ENCODE measurements at places on chromosomes 5 and 9.

GRCh38 chr5:89399548-89399947, 516.6 kb upstream of the MEF2C start:
- no peak for DNase-seq

- peak; percentile 6 for DNase-seq
These were observed 70.4 kb upstream of the FBXW11 start for GRCh38 chr5:172076761-172077244.

DNA sequence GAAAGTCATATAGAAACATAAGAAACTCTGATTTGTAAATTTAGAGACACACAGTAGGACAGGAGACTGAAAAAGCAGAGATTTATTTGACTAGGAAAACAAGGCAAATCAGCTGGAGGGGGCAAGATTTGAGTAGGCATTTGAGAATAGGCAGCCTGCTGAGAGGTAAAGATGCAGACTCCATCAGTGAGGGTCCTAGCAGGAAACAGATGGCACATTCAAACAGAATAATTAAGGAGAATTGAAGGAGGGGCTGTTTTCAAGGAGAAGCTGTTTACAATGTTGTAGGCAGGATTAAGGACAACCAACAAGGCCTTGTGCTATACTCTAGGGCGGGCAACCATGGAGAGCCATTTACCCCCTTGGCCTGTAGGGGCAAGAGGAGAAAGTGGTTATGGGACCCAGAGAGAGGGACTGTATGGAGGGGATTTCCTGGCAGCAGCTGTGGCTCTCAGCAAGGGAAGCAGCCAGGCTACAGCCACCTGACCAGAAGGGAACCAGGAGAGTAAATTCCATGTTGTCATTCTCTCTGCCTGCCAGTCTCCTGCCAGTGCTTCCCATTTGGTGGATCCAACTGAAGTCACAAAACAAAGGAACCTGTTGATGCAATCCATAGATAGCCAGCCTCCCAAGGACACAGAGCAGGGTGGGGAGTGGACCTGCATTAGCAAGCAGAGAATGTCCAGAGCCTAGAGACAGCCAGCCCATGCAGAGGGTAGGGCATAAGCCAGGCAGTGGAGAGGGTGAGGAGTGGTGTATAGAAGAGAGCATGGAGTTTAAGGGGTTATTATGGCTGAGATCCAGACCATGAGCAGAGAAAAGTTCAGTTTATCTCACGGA, 38.2 kb downstream of the PAPPA start:
- no peak for DNase-seq

- DNase-seq: no peak
These were observed 160.1 kb upstream of the DAP start for GRCh38 chr5:10921160-10921559.

- DNase-seq: no peak
These were observed at the start of gene ATP10B for GRCh38 chr5:160852049-160852448. Gene ATP10B, minus strand, starts transcription at chr5:160852211. Its CDS starts 164,137 bp downstream, at chr5:160688074.

DNA sequence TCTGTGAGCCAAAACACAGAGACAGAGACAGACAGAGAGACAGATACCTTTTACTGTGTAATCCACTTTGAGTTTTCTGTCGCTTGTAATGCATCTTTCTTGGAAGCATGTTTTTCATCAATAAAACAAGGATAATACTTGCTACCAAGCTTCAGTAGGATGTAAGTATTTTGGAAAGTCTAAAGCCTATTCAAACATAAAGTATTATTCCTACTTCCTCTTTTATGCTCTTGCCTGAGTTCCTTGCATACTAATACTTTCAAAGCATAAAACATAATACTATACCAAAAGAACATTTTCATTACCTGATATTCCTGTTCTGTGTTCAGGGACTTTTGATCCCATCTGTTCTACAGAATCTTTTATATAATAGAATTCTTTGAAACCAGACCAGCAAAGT, 64.5 kb upstream of the SLC30A5 start:
- DNase-seq: peak; percentile 39

DNA sequence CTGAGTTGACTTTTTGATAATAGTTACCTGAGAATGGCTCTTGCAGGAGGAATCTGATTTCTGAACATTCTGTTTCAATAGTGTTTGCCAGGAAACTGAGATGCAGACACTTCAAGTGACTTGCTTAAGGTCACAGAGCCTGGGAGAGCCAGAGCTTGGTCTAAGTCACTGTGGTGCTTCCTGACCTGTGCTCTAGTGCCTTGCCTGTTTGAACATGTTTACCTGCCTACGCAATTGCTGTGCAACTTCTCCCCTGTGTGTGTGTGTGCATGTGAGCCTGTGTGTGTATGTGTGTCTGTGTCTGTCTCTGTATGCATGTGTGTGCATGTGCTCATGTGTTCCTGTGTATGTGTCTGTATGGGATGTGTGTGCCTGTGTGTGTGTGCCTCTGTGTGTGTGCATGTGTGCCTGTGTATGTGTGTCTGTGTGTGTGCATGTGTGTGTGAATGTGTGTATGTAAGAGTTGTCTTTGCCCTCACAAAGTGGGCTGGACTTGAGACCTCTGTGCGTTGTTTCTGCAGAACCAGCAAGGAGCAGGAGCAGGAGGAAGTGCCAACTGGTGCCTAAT, 185.8 kb downstream of the GADD45G start:
- DNase-seq: no peak

- no peak for DNase-seq
These were observed 277.4 kb downstream of the FANCC start for GRCh38 chr9:95040106-95040505.

DNA sequence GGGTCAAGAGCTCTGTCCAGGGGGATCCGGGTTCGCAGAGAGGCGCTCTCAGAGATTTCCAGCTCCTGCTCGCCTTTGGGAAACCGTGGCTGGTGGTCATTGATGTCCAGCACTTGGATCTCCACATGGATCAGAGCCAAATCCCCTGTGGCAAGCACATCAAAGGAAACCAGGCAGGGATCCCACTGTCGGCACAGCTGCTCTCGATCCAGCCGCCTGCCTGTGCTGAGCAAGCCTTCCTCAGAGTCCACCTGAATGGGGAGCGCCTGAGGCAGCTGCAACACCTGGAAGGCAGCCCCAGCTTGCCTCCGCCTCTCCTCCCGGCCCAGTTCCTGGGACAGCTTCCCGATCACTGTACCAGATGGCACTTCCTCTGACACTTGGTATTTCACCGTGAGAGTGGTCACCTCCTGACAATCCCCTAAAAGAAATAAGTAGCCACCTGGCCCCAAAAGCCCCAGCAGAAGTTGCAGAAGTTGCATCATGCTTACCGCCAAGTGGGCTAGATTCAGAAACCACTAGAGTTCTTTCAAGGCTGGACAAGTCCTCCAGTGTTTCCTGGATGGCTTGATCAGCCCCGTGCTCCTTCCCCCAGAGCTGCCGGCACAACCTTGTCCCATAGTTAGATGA, 520 bp downstream of the PCDH12 start:
- DNase-seq: peak; percentile 67

DNA sequence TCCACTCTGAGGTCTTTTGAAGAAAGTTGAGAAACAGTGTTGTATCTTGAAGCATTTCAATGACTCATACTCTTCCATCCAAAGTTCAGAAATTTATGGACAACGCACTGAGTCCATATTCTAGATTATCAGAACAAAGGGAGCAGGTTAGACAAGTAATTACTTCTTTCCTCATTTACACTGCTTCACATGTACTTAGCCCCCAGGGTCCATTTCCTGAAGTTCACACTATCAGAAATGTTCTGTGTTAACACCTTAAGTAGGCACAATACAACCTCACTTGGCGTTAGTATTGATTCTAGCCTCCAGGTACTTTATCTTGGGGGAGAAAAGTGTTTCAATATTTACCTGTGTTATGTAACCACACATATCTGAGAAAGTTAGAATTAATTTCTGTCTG, 487.9 kb upstream of the DMAC1 start:
- no peak for DNase-seq

GRCh38 chr9:129869585-129870501, 34.6 kb downstream of the USP20 start:
- no peak for DNase-seq

DNA sequence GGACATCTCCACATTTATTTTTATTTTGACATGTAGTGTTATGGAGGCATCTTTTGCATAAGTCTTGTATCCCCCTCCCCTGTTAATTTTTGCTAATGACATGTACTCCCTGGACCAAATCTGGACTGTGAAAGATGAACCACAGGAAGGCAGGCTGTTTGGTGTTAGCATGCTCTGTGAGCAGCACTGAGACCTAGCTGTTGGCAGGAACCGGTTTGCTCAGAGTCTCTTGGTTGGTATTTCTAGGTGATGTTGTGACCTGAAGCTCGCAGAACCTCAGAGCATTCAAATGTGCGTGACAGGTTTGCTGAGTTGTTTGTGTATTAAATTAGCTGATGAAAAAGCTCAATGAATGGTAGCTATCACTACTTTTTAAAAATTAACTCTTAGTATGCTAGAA, 53.6 kb upstream of the PHF2 start:
- DNase-seq: no peak

DNA sequence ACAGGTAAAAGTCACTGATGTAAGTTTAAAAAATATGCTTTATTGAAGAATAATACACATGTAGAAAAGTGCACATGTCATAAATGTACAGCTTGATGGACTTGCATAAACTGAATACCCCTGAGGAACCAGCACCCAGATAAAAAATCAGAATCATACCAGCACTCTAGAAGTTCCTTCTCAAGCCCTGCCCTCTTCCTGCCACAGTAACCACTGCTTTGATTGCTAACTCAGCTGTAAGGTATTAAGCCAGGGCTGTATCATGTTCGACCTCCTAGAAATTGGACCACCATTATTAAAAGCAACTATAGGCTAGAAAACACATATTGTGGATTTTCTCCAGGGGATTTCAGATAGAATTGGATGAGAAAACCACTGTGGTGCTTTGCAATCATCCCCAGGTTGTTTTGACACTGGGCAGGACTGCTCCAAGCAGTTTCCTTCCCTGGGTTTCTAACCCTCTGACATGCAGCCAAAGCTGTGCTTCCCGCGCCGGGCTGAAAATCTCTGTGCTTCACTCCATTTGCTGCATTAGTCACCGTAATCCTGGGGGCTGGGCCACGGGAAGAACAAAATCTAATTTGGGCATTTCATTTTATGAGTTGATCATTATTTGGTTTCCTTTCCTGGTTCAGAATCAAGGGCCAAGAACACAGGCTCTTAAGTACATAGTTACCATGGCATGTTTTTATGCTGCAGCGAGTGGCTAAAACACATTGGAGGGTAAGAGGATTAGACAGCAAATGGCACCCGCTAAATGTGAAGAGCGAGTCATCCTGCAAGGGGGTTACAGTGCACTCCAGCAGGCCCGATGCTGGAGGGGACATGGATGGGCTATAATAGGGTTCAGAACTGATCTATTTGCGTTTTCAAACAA, 139.4 kb upstream of the IL12B start:
- DNase-seq: peak; percentile 4

DNA sequence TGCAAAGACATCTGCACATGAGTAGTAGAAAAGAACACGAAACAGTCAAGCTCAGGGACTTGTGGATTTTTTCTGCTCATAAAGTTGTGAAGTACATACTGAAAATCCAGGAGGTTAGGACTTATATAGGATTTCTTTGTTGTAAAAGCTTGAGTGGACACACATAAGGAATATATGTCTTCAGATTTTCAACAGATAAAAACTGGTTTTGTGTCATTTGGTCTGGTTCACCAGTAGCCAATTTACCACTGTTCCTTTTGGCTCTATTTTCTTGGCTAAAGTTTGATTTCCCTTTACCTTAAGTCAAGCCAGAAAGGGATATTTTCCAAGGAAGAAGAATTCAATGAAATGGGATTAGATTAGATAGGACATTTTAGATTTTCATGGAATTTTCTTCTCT, 204.3 kb downstream of the NR3C1 start:
- no peak for DNase-seq

GRCh38 chr5:143064218-143064641, 294.1 kb downstream of the ARHGAP26 start:
- peak; percentile 43 for DNase-seq

GRCh38 chr5:53603009-53603687, 42.7 kb downstream of the NDUFS4 start:
- DNase-seq: no peak

DNA sequence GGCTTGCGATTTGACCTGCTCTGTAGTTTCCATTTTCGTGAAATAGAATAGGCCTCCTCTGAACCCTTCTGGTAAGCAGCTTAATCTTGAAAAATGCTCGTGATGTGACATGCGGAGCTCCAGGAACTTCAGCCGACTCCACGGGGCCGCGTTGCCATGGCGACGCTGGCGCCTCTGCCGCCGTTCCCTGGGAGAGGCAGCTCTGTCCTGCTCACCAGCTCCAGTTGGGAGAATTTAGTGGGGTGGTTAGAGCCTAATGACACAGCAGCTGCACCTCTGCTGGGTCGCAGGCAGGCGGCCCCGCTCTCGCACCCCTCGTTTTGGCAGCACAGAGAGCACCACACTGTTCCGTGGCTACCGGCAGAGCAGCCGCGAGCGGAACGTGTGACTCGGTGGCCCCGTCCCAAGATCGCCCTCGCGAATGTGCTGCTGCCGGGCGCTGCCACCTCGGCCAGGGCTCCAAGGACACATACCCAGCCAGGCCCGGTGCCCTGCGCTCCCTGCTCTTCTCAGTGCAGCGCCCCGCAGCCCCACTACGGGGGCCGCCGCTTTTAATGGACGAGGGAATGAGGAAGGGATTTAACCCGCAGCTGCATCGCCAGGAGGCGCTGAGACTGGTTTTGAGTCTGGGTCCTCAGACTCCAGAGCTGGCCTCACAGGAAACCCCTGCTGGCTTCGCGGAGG, 131.2 kb upstream of the LMX1B start:
- no peak for DNase-seq

DNA sequence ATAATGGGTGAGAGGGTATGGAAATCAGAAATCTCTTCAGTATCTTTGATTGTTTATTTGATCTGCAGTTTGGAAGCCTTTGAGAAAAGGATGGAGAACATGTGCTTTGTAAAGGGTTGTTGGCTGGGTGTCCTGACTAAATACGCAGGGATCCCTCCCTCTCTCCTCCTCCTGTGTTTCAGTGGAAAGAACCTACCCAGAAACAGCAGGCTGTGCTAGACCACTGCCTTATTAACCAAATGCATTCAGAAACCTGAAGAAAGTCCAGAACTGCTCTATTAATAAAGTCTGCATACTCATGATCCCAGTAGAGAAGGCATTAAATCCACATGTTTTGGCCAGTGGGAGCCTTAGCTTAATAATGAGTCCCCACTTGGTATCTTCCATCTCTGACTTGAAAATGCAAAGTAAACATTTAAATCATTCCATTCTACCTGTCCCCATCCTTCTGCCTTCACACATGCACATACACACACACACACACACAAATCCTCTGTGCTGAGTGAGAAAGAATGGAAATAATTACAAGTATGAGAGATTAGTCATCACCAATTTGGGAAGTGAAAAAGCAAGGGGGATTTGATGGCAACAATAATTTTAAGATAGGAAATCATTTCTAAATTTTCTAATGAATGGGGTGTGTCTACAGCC, 10.0 kb upstream of the LECT2 start:
- peak; percentile 34 for DNase-seq

- DNase-seq: no peak
These were observed 276.9 kb downstream of the SEMA5A start for GRCh38 chr5:9269014-9269413.
